H9 (cell line): ENCODE measurements at places on chromosomes 2 and 18.

GRCh38 chr18:62571648-62572047 lies 48.8 kb downstream of the ZCCHC2 start:
- H3K4me3 ChIP-seq = no peak overlapping the region
- H3K27me3 ChIP-seq = no peaks in the 10 kb centered on the region
- DNase-seq = no peak
- no peak overlapping the region for H3K27ac ChIP-seq

DNA sequence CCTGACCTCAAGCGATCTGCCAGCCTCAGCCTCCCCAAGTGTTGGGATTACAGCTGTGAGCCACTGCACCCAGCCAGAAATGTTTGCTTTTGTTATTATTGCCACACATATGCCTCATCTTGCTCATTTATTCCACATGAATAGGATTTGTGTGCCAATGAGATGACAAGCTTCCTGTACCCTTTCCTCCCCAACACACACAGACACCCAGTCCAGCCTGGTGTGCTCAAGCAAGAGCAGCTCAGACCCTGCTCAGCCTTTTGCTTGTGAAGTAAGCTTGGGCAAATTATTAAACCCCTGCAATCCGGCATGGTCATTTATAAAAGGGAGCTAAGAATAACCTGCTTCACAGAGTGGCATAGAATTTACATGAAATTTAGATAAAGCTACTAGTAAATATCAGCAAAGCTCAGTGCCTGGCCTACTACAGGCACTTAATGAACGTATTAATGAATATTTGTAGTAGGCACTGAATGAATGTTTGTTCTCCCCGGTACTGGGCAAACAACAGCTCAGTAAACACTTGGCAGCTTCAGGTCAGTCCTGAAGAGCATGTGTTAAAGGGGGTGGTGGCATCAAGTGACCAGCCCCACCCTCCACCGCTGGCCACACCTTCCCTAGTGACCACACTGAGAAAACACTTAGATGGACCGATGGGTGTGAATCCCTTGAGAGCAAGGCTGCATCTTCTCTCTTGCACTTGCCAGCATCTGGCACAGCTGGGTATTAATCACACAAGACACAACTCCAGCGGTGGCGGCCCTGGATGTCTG lies 280.2 kb downstream of the SRBD1 start:
- DNase-seq = no peak
- no peaks in the 10 kb centered on the region for H3K36me3 ChIP-seq
- no peak overlapping the region for H3K4me3 ChIP-seq

DNA sequence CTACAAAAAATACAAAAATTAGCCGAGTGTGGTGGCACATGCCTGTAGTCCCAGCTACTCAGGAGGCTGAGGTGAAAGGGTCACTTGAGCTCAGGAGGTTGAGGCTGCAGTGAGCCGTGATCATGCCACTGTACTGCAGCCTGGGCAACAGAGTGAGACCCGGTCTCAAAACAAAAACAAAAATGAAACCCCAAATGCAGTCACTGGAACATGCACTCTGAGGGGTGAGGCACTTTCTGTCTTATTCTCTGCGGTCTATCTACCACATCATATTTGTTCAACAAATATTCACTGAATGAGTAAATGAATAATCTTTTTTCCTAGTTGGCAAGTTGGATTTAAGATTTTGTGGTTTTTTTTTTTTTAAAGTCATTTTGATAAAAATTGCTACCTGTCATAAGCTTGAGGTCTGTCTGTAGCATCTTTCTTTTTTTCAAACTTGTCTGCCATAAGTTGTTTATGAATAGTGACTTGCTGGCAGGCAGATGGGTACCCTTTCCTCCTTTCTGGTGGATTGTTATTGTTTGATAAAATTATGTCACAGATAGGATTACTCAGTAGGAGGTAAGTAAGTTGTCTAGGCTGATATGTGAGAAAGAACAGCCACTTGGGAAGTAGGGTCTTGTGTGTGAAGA lies 11.8 kb downstream of the CHRNA1 start:
- H3K27me3 ChIP-seq = no peaks in the 10 kb centered on the region
- H3K27ac ChIP-seq = no peak overlapping the region
- H3K36me3 ChIP-seq = no peaks in the 10 kb centered on the region
- H3K4me1 ChIP-seq = peaks cover 2% of the 10 kb centered on the region; the same call in 1 of the 2 replicates
- no peak overlapping the region for H3K4me3 ChIP-seq

DNA sequence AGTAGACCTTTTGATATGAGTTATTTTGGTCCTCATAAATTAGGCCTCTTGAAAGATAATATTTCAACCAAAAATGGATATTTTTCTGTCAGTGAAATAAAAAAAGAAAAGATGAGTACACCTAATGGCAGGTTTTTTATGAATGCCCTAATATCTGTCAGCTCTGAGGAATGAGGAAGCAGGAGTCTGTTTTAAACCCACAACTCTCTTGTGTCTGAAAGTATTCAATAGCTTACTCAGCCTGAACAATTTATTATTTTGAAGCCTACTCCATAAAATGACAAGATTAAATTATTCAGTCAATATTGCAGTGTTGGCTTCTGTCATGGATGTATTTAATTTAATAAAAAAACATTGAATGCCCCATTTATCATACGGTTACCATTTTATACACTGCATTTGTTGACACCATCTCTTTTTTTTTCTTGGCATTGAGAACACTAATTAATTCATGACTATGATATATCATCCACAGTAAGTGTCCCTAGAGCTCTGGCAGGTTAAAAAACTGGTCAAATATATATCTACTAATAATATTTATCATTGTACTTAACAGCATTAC lies 548.2 kb downstream of the CBLN2 start:
- no peak overlapping the region for H3K4me3 ChIP-seq
- H3K27ac ChIP-seq = no peak overlapping the region
- no peaks in the 10 kb centered on the region for H3K4me1 ChIP-seq
- peaks cover 1% of the 10 kb centered on the region; the same call in 2 of the 3 replicates for H3K36me3 ChIP-seq
- no peaks in the 10 kb centered on the region for H3K27me3 ChIP-seq

GRCh38 chr18:48009116-48009745 lies 78.8 kb upstream of the SMAD2 start:
- no peak overlapping the region for H3K27ac ChIP-seq
- no peak for DNase-seq
- H3K4me3 ChIP-seq = peak overlapping the region; percentile 55
- no peaks in the 10 kb centered on the region; the same call in 1 of the 2 replicates for H3K36me3 ChIP-seq
- no peaks in the 10 kb centered on the region for H3K4me1 ChIP-seq

GRCh38 chr2:193228276-193228675 lies 1033.5 kb upstream of the TMEFF2 start:
- no peaks in the 10 kb centered on the region for H3K4me1 ChIP-seq
- no peak overlapping the region for H3K27ac ChIP-seq
- no peak overlapping the region for H3K4me3 ChIP-seq

GRCh38 chr18:41666231-41666630 lies 288.8 kb upstream of the PIK3C3 start:
- no peaks in the 10 kb centered on the region for H3K27me3 ChIP-seq
- no peak overlapping the region for H3K4me3 ChIP-seq
- H3K36me3 ChIP-seq = no peaks in the 10 kb centered on the region
- no peaks in the 10 kb centered on the region for H3K4me1 ChIP-seq
- no peak overlapping the region for H3K27ac ChIP-seq

- no peaks in the 10 kb centered on the region for H3K27me3 ChIP-seq
- H3K4me1 ChIP-seq = peaks cover 2% of the 10 kb centered on the region; the same call in 1 of the 2 replicates
- no peak for DNase-seq
- H3K4me3 ChIP-seq = no peak overlapping the region
- H3K27ac ChIP-seq = no peak overlapping the region
Observed at GRCh38 chr2:161976295-161976694, 97.7 kb downstream of the DPP4 start.

- no peak for DNase-seq
- no peaks in the 10 kb centered on the region for H3K4me1 ChIP-seq
- H3K4me3 ChIP-seq = no peak overlapping the region
- H3K27me3 ChIP-seq = no peaks in the 10 kb centered on the region
Observed at GRCh38 chr2:189022053-189022481, 47.9 kb downstream of the COL3A1 start.

DNA sequence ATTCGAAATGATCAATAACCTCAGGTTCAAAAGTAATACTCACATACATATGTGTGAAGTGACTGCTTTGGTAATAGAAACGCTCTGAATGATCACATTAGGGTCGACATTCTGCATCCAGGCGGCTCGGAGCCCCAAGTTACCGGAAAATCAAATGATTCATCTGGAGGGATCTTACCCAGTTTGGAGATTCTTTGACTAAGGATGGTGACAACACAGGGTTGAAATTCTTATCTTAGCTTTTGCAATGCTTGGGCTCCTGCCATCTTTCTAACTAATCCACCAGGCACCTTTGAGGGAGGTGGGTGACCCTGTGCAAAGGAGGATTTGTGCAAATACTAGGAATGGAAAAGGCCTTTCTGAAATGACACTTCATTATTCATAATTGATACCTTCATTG lies 10.8 kb downstream of the GBX2 start:
- no peak for DNase-seq
- H3K36me3 ChIP-seq = no peaks in the 10 kb centered on the region

DNA sequence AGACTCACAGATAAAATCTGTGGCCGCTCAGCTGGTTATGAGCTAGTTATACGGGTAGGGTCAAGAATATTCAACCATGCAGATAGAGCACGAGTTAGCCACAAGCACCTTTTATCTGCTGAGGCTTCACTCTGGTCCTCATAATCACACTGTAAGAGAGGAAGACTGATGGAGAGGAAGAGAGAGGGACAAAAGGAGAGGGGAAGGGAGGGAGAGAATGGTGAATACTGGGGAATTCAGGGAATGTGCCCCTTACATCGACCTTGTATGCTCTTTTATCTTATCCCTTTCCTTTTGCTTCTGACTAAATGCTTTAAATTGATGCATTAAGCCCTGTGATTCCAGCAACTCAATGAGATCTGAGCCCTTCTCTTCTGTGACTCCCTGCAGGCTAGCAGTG lies 333.1 kb downstream of the DSEL start:
- no peak overlapping the region for H3K4me3 ChIP-seq
- no peak overlapping the region for H3K27ac ChIP-seq
- no peaks in the 10 kb centered on the region for H3K27me3 ChIP-seq
- peak; percentile 28 for DNase-seq
- no peaks in the 10 kb centered on the region for H3K4me1 ChIP-seq

DNA sequence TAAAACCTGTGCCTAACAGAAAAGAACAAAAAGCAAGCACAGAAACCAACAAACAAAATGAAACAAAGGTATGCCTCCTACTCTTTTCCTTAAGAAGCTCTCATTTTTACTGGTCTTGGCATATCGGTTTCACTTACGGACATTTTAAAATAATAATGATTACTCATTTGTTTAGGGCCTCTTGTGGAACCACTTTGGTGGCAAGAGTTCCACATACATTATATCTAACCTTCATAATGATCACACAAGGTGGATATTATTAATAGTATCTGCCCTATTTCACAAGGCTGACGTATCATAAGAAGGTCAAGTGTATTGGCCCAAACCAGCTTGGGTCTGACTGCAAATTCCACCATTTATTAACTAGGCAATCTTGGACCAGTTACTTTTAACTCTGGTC lies 304.7 kb downstream of the TCF4 start:
- no peaks in the 10 kb centered on the region for H3K27me3 ChIP-seq
- no peaks in the 10 kb centered on the region; the same call in 2 of the 3 replicates for H3K36me3 ChIP-seq
- no peak overlapping the region for H3K27ac ChIP-seq
- DNase-seq = no peak
- no peaks in the 10 kb centered on the region; the same call in 1 of the 2 replicates for H3K4me1 ChIP-seq

GRCh38 chr2:101830555-101830954 lies 133.0 kb downstream of the MAP4K4 start:
- no peak overlapping the region for H3K27ac ChIP-seq
- H3K27me3 ChIP-seq = no peaks in the 10 kb centered on the region
- no peak for DNase-seq
- H3K36me3 ChIP-seq = peaks cover 19% of the 10 kb centered on the region
- no peaks in the 10 kb centered on the region for H3K4me1 ChIP-seq
